ENCODE measurements at places on chromosomes 3 and 15. TPM values are rescaled to one million over a fixed set of nuclear protein-coding genes. Genes with fewer than 3 reads are reported as not detected.

GOLGA6L26 gene
- not detected for total RNA-seq

RTP4 gene
- total RNA-seq: 1.3 TPM

CD200 gene
- total RNA-seq: 3.4 TPM

GOLGA8H gene
- total RNA-seq: 0.64 TPM

MUSTN1 gene
- total RNA-seq: 14.5 TPM

FAM219B gene
- 62.3 TPM for total RNA-seq

CHRFAM7A gene
- not detected for total RNA-seq

RASL12 gene
- total RNA-seq: 6.2 TPM

OXTR gene
- total RNA-seq: 0.08 TPM

SKOR1 gene
- 1.5 TPM for total RNA-seq

KBTBD13 gene
- not detected for total RNA-seq

OIP5 gene
- 1.4 TPM for total RNA-seq

GOLGA6L6 gene
- total RNA-seq: not detected

ERC2 gene
- total RNA-seq: not detected

PIK3CB gene
- 52.1 TPM for total RNA-seq

WWTR1 gene
- 68.9 TPM for total RNA-seq

STRA6 gene
- total RNA-seq: not detected

GABRR3 gene
- total RNA-seq: not detected

AKAP13 gene
- total RNA-seq: 157 TPM

DUOXA2 gene
- total RNA-seq: not detected

RPSA gene
- 1,526 TPM for total RNA-seq

MYZAP gene
- 14.6 TPM for total RNA-seq

PARP15 gene
- total RNA-seq: 0.80 TPM

KLHL40 gene
- total RNA-seq: not detected

AADACL2 gene
- total RNA-seq: 23.9 TPM

IL17RE gene
- total RNA-seq: 116 TPM

TRAIP gene
- total RNA-seq: 3.9 TPM

GP9 gene
- not detected for total RNA-seq
